Right ventricle myocardium superior (tissue), 1 donor: ENCODE measurements at places on chromosomes 13 and 19.

- no peak for DNase-seq
Observed at GRCh38 chr13:93561576-93562225, 335.1 kb downstream of the GPC6 start.

- DNase-seq: no peak
Observed at GRCh38 chr13:24888291-24888931, 124.4 kb downstream of the RNF17 start.

DNA sequence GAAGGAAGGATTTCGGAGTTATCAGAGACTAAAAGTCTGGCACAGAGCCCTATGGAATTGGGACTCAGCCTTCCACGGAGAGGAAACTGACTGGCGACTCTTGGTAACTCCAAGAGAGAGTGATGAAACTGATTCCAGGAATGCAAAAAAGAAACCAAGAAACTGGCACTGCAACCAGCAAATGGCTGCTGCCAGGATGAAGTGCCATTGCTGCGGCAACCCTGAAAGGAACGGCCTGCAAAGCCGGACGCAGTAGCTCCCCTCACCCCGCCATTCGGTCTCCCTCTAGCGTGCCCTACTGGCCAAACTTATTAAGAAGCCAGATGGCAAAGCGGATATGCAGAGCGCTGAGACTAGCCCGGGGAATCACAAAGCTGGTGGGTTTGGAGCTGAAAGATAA is 236.0 kb downstream of the PCDH9 start:
- peak; percentile 62 for DNase-seq

GRCh38 chr19:2942928-2943640 is 1.7 kb downstream of the ZNF77 start:
- no peak for DNase-seq

- DNase-seq: no peak
Observed at GRCh38 chr13:95075506-95075905, 225.7 kb downstream of the ABCC4 start.

DNA sequence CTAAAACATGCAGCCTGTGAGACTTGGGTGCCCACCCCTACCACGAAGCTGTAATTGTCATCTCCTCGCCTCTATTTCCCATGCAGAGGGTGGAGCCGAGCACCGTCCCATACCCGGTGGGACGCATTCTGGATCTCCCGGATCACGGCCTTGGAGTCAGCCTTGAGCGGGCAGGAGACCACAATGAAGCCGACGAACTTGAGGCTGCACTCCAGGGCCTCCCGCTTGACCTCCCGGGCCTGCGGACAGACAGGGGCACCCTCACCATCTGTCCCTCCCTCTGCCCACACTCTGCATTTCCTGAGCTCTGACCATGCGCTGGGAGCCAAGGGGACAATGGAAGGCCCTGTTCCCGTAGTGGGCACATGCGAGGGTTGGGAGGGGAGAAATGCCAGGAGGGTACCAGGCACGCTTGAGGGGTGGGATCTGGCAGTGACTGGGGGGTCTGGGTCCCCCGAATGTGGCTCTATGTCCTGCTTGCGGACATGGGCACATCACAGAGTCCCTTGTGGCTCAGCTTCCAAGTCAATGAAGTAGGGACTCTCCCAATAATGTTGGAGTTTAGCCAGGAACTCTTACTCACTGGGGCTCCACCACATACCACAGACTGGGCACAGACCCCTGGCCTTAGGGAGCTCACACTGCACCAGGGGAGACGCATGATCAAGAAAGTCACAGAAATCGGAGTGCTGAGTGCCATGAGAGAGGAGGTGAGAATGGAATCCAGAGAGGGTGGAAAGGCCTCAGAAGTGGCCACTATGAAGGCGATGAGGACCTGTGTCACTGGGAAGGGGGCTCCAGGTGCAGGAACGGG is 9.2 kb upstream of the GMIP start:
- no peak for DNase-seq

DNA sequence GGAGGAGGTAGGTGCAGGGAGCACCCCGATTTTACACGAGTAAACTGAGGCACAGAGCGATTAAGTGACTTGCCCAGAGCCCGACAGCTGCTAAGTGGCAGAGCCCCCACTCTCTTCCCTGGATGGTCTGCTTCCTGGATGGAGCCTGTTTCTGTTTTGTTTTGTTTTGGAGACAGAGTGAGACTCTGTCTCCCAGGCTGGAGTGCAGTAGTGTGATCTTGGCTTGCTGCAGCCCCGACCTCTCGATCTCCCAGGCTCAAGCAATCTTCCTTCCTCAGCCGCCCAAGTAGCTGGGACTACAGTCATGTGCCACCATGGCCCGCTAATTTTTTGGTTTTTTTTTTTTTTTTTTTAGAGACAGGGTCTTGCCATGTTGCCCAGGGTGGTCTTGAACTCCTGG is 17.3 kb downstream of the BICRA start:
- no peak for DNase-seq

DNA sequence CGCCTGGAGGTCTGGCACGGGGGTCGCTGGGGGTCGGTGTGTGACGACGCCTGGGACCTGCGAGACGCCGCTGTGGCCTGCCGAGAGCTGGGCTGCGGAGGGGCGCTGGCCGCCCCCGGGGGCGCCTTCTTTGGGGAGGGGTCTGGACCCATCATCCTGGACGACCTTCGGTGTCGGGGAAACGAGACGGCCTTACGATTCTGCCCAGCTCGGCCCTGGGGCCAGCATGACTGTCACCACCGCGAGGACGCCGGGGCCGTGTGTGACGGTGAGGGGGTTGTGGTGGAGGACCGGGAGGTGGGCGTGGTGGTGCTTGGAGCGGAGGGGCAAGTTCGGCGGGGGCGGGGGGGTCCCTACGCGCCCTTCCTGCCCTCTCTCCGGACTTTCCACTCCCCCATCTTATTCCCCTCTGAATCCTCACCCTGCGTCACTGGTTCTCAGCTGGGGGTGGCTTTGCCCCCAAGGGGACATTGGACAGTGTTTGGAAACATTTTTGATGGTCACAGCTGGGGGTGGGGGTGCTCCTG is 5.5 kb downstream of the SSC5D start:
- no peak for DNase-seq

DNA sequence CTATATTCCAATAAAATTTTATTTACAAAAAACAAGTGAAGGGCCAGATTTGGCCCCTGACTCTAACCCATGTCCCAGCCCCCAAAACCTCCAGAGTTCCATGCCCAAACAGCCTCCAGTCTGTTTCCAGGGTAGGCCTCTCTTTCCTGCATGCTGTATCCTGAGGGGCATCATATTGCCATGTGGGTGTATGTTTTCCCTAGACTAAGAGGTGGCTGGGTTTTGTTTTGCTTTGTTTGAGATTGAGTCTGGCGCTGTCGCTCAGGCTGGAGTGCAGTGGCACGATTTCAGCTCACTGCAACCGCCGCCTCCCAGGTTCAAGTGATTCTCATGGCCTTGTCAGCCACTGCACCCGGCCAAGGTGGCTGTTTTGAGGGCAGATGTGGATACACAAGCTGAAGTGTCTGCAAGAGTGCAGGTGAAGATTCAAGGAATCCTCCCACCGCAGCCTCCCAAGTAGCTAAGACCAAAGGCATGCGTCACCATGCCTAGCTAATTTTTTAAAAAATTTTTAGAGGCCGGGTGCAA is 23.6 kb upstream of the LSM14A start:
- no peak for DNase-seq

DNA sequence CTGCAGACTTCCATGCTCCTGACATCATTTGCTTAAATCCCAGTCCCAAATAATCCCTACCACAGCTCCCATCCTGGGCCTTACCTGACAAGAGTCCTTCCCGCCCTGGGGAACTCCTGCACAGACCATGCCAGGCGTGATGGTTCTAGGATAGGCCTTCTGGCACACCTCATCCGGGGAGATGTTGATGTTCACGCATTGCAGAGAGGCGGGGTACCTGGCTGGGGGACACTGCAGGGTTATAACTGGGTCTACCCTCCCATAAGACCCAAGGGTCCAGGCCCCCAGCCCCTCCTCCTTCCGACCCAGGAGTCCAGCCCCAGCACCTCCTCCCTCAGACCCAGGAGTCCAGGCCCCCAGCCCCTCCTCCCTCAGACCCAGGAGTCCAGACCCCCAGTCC is 4.0 kb downstream of the KLK14 start:
- no peak for DNase-seq

GRCh38 chr13:98650396-98651107 is 73.6 kb upstream of the STK24 start:
- DNase-seq: no peak

DNA sequence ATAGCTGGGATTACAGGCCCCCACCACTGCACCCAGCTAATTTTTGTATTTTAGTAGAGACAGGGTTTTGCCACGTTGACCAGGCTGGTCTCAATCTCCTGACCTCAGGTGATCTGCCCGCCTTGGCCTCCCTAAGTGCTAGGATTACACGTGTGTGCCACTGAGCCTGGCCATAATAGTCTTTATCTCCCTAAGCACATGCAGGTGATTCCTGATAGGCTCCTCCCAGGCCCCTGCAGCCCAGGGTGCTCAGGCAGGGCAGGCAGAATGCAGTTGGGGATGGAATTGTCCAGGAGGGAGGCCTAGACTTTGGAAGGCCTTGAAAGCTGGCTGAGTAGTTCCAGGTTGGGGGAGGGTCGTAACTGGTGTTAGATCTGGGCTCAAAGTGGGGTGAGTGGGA is 8.5 kb downstream of the ZNF526 start:
- DNase-seq: no peak

- no peak for DNase-seq
Observed at GRCh38 chr13:81017513-81018152, 676.7 kb upstream of the SPRY2 start.
